IgD-negative memory B cell (primary cell): ENCODE measurements at places on chromosomes 4 and X. TPM values are rescaled to one million over a fixed set of nuclear protein-coding genes. Genes with fewer than 3 reads are reported as not detected.

RTL3 gene
- polyA plus RNA-seq = not detected

MBNL3 gene
- polyA plus RNA-seq = 71.2 TPM

TMEM33 gene
- polyA plus RNA-seq = 19.9 TPM

TRIM75 gene
- polyA plus RNA-seq = not detected

MAGEA9B gene
- polyA plus RNA-seq = 0.46 TPM

RAI2 gene
- not detected for polyA plus RNA-seq

WWC2 gene
- polyA plus RNA-seq = 0.29 TPM

LINC00632 gene
- not detected for polyA plus RNA-seq

PDLIM3 gene
- 0.13 TPM for polyA plus RNA-seq

DDIT4L gene
- not detected for polyA plus RNA-seq

MAGEA4 gene
- not detected for polyA plus RNA-seq

SH2D1A gene
- 4.2 TPM for polyA plus RNA-seq

NDST3 gene
- not detected for polyA plus RNA-seq

LAGE3 gene
- polyA plus RNA-seq = 51.7 TPM

ADD1 gene
- polyA plus RNA-seq = 300 TPM

SLC25A53 gene
- polyA plus RNA-seq = 9.5 TPM

TMEM154 gene
- 210 TPM for polyA plus RNA-seq

DCAF12L1 gene
- polyA plus RNA-seq = not detected

CCNQ gene
- polyA plus RNA-seq = 56.1 TPM

AWAT2 gene
- polyA plus RNA-seq = not detected

SATL1 gene
- polyA plus RNA-seq = 0.05 TPM
